ENCODE measurements at places on chromosomes 1 and 21.

- DNase-seq: no peak
Measured at GRCh38 chr1:78091215-78091813, 45.5 kb downstream of the GIPC2 start.

GRCh38 chr21:45482899-45483821, 59.1 kb downstream of the SLC19A1 start:
- DNase-seq: no peak

GRCh38 chr1:163436140-163436812, 114.5 kb downstream of the NUF2 start:
- DNase-seq: no peak

GRCh38 chr1:44284184-44284583, 70.9 kb downstream of the ERI3 start:
- no peak for DNase-seq

- DNase-seq: no peak
Measured at GRCh38 chr1:66951513-66951912, 26.7 kb downstream of the MIER1 start.

DNA sequence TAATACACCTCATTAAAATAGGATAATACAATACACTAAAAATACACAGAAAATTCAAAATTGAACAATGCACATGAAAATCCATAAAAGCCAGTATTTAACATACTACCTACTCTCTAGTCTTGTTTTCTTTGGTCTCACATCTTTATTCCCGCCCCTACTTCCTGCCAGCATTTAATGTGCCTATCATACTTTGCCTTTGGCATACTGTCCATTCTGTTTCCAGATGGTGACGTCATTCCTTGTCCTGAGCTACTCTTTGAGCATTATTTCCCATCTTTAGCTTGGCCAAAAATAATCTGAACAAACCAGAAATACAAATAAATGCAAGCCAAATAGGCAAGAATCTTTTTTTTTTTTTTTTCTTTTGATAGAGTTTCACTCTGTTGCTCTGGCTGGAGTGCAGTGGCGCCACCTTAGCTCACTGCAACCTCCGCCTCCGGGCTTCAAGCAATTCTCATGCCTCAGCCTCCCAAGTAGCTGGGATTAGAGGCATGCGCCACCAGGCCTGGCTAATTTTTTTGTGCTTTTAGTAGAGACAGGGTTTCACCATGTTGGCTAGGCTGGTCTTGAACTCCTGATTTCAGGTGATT, 4.4 kb downstream of the HFM1 start:
- DNase-seq: no peak

DNA sequence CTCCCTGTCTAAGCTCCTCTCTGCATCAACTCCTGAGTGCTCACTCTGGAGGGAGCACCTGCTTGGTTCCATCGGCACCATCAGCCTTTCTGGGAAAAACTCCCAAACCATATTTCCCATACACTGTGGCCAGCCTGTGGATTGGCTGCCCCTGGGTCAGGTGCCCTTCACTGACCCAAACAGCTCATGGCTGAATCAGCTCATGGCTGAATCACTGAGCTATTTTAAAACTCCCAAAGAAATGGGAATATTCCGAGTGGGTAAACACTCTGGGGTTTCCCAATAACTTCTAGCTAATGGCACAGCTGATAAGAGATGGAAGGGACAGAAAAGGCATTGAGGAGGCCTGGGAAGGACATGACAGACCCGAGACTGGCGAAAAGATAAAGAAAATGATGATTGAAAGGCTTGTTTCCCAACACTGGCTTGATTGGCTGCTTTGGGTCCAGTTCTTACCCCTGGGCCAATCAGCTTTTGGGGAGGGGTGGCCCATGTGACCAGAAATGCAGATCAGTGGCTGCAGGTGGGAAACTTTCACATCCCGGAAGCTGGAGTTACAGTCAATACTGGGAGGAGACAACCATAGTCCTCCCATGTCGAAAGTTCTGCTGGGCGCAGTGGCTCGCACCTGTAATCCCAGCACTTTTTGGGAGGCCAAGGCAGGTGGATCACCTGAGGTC, 37.3 kb upstream of the KAZN start:
- no peak for DNase-seq

DNA sequence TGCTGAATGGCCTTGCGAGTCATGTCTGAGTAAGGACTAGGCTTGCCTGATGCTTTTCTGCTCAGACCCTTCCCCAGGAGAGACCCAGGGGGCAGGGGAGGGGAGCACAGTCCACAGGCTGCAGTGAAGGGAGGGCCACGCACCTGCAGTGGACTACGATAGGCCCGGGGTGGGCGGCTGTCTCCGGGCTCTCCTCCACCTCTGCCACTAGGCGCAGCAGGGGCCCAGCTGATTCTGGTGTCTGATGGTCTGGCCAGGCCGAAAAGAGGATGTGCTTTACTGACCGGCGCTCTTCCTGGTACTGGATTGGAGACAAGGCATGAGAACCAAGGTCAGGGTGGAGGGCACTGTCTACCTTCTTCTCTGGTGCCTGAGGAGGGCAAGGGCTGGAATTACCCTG, 7.9 kb upstream of the ARL8A start:
- no peak for DNase-seq

DNA sequence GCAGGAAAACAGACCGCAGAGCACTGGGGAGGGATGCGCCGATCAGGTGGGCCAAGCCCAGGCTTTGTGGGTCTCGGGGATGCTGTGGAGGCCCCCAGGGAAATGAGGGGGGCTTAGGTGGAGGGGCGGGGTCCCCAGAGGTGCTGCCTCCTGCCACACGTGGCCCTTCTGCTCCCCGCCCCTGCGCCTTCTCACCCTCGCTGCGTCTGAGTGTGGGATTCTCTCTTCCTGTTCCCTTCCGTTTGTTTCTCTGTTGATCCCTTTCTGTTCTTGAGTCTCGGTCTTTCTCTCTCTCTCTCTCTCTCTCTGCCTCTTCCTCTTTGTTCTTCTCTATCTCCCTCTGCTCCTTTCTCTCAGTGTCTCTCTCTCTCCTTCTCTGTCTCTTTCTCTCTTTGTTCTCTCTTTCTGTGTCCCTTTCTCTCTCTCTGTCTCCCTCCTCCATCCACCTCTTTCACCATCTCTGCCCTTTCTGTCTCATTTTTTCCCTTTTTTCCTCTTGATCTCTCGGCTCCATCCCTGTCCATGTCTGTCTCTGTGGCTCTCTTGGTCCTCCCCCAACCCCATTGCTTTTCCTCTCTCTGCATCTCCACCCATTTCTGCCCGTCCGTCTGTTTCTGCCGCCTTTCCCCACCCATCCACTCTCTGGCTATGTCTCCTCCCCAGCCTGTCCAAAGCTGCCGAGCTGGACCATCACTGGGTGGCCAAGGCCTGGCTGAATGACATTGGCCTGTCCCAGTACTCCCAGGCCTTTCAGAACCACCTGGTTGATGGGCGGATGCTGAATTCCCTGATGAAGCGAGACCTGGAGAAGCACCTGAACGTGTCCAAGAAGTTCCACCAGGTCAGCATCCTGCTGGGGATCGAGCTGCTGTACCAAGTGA, 52.4 kb upstream of the TMEM51 start:
- DNase-seq: no peak
